Stimulated activated CD8-positive, alpha-beta memory T cell treated with anti-CD3 and anti-CD28 coated beads, Interleukin-2, amount 100 ng/mL, for 1 hour (primary cell): ENCODE measurements at places on chromosomes 13 and 19.

GRCh38 chr13:48492096-48492440 is 40.8 kb downstream of the RCBTB2 start:
- no peak for DNase-seq

DNA sequence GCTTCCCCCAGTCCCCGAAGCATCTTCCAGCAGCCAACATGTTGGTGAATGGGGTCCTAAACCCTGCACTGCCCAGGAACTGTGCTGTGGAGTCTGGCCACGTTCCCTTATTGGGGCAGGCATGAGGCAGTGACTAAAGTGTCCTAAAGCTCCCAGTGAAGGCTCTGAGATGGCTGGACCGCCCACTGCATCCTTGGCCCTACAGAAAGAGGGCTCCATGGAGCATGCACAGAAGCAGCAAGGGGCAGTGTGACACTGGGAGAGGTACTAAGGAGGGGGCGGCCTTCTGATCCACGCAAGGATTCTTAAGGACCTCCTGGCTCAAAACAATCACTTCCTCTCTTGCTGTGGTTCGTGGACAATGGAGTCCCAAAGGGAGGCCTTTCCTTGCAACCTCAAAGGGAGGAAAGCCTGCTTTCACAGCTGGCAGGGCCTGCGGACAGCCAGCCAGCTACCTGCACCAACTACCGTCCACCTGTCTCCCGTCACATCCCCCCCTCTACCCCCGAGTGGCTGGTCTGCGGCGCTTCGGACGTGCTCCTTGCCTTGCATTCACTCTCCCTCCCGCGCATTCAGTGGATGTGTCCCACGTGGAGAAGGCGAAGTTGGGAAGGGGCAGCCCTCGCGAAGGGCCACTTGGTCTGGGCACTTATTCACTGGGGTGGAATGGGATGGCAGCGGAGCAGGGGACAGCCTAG is 63.9 kb upstream of the STARD13 start:
- no peak for DNase-seq

- DNase-seq = no peak
Measured at GRCh38 chr19:46925548-46925950, 64.8 kb downstream of the ARHGAP35 start.

GRCh38 chr19:38583219-38583984 is 34.4 kb downstream of the MAP4K1 start:
- no peak for DNase-seq

DNA sequence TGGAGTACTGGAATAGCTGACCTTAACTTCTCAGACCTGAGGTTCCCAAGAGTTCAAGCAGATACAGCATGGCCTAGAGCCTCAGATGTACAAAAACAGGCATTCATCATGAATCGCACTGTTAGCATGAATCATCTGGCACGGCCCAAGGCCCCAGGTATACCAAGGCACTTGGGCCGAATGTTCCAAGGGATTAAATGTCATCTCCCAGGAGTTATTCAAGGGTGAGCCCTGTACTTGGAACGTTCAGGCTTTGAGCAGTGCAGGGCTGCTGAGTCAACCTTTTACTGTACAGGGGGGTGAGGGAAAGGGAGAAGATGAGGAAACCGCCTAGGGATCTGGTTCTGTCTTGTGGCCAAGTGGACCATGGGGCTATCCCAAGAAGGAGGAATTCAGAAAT is 6.3 kb downstream of the KLK3 start:
- DNase-seq = no peak

DNA sequence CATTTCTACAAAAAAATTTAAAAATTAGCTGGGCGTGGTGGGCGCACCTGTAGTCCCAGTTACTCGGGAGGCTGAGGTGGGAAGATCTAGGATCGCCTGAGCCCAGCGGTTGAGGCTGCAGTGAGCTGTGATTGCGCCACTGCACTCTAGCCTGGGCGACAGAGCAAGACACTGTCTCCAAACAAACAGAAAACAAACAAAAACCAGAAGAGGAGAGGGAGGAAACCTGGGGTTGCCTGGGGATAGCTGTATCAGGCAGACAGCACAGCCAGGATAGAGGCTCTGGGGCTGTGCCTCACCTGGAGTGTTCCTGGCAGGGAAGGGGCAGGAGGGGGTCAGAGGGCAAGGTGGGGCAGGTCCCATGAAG is 2.6 kb upstream of the POLR2E start:
- DNase-seq = no peak
